ENCODE measurements at places on chromosomes 6 and 20. TPM values are rescaled to one million over a fixed set of nuclear protein-coding genes. Genes with fewer than 3 reads are reported as not detected.

Gene C6orf118
- 5.3 TPM for total RNA-seq

DNA sequence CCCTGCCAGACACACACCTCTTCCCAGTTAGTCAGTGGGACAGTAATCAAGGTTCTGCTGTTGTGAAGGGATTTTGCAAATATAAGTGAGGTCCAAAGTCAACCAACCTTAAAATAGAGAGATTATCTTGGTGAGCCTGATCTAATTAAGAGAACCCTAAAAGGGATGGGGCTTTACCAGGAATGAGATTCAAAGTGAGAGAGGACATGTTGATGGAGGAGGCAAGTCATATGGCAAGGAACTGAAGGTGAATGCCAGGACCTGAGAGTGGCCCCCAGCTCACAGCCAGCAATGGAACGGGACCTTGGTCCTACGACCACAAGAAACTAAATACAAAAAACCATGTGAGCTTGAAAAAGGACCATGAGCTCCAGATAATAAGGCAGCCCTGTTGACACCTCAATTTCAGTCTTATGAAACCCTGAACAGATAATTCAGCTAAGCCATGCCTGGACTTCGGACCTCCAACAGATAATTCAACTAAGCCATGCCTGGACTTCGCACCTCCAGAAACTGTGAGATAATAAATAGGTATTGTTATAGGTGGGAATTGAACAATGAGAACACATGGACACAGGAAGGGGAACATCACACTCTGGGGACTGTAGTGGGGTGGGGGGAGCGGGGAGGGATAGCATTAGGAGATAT lies 253.4 kb downstream of the GMPR start:
- no peak for DNase-seq

GRCh38 chr20:1332749-1333300 lies 3.9 kb upstream of the SDCBP2 start:
- no peak for DNase-seq

DNA sequence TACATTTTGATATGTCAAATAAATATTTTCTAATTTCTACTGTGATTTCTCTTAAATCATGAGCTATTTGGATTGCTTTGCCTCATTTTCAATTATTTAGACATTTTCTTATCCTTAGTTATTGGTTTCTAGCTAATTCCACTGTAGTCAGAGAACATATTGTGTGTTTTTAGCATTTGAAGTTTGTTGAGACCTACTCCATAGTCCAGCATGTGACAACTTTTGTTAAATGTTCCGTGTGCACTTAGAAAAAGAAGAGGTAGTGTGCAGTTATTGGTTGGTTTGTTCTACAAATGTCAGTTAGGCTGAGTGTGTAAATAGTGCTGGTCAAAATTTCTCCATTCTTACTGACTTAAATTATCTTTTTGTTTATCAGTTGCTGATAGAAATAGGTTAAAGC lies 138.8 kb downstream of the BCAS1 start:
- DNase-seq, result no peak

DNA sequence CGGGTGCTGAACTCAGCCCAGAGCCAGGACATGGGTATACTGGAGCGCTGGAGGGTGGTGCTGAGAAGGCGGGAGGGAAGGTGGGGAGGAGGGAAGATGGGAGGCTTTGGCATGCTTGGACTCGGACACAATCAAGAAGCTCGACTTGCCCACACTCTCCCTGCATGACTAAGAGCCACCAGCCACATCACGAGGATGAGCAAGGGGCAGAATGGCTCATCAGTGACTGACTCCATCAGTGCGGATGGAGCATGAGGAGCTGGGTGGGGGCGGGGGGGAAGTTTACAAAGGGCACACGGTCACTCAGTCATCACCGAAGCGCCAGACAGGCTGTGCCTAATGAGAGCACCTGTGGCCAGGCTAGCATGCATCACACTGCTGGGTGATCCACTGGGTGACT lies 222.8 kb downstream of the KIF16B start:
- DNase-seq, result no peak

Gene DPPA5
- total RNA-seq, result not detected

Gene CCHCR1
- total RNA-seq, result 5.7 TPM

- no peak for DNase-seq
Observed at GRCh38 chr6:134347885-134348805, 30.2 kb upstream of the SGK1 start.

Gene SCRT2
- 1.6 TPM for total RNA-seq

GRCh38 chr6:125927761-125928160 lies 28.8 kb upstream of the HINT3 start:
- no peak for DNase-seq

All from frontal cortex (tissue), 4 donors.